SIG-M5 (cell line): ENCODE measurements at places on chromosomes 5 and 9.

- DNase-seq: no peak
Observed at GRCh38 chr9:37040508-37041127, 6.5 kb upstream of the PAX5 start.

GRCh38 chr9:127214421-127215267 is 49.9 kb upstream of the GARNL3 start:
- DNase-seq: no peak

GRCh38 chr5:126178521-126178920 is 244.7 kb upstream of the GRAMD2B start:
- DNase-seq: no peak

DNA sequence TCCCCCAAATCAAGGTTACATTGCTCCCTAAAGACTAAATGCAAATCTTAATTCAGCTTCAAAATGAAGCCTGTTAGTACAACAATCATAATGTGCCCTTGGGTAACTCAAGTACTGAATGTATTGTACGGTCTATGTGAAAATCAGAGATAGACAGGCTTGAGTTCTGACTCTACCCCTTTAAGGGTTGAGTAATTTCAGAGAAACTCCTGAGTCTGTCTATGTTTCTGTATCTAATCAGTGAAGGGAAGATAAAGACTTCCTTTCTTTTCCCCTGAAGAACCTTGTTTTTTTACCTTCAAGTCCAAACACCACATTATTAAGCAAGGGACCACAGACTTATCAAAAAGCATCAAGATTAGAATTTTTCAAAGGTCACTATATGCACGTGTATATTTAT is 108.2 kb downstream of the MPDZ start:
- DNase-seq: no peak

- no peak for DNase-seq
Observed at GRCh38 chr5:102554728-102555127, 55.9 kb upstream of the SLCO6A1 start.

DNA sequence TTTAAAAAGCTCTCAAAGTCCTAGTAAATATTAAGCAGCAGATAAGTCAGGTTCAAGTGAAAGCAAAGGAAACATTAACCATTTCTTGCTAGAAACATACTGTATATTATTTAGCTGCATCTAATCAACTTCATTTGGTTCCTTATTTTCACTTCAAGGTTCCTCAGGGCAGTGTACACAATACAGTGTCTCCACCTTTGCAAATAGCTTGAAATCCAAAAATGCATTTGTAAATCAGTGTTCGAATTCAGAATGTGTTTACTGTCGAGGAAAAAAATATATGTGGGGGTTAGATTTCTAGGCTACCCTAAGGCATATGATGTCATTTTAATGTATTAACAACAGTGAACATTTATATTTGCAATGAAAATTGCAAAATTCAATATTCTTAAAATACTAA is 436.0 kb downstream of the CETN3 start:
- DNase-seq: no peak

- DNase-seq: no peak
Observed at GRCh38 chr5:132180134-132180745, 47.4 kb downstream of the P4HA2 start.

- DNase-seq: no peak
Observed at GRCh38 chr9:129908906-129909305, 73.6 kb downstream of the USP20 start.

- DNase-seq: peak; percentile 13
Observed at GRCh38 chr9:114082017-114082762, 4.1 kb upstream of the AMBP start.

- DNase-seq: no peak
Observed at GRCh38 chr9:1550636-1551035, 464.5 kb upstream of the SMARCA2 start.

- DNase-seq: no peak
Observed at GRCh38 chr5:68950125-68950524, 143.7 kb upstream of the SLC30A5 start.

GRCh38 chr5:1506242-1507013 is 17.3 kb downstream of the LPCAT1 start:
- DNase-seq: no peak

GRCh38 chr9:101478444-101478843 is 42.9 kb upstream of the ALDOB start:
- no peak for DNase-seq

GRCh38 chr5:72722792-72723452 is 93.5 kb upstream of the TNPO1 start:
- DNase-seq: no peak

- DNase-seq: no peak
Observed at GRCh38 chr9:14180093-14180959, 133.6 kb downstream of the NFIB start.

GRCh38 chr5:2622866-2623265 is 128.6 kb downstream of the IRX2 start:
- no peak for DNase-seq

GRCh38 chr5:115369430-115370144 is 73.1 kb upstream of the CCDC112 start:
- no peak for DNase-seq

DNA sequence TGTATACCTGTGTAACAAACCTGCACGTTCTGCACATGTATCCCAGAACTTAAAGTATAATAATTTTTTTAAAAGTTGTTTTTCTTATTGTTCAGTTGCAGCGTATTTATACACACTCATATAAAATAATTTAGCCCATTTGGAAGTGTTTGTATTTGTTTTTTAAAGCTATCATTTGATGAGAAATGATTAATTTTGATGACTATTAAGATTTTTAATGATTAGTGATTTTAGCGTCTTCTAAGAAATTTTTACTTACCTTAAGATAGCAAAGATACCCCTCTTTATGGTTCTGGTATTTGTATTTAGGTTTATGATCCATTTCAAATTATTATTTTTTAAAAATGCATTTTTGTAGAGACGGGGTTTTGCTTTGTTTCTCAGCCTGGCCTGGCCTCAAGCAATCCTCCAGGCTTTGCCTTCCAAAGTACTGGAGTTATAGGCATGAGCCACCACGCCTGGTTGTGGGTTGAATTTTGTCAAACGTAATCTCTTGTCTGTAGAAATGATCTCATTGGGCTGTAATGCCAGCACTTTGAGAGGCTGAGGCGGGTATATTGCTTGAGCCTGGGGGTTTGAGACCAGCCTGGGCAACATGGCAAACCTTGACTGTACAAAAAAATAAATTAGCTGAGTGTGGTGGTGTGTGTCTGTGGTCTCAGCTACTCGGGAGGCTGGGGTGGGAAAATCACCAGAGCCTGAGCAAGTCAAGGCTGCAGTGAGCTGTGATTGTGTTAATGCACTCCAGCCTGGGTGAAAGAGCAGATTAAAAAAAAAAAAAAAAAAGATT is 26.9 kb downstream of the CSNK1G3 start:
- DNase-seq: no peak

GRCh38 chr5:171129308-171129707 is 179.7 kb upstream of the TLX3 start:
- no peak for DNase-seq

- no peak for DNase-seq
Observed at GRCh38 chr5:170917113-170917512, 55.3 kb downstream of the RANBP17 start.

DNA sequence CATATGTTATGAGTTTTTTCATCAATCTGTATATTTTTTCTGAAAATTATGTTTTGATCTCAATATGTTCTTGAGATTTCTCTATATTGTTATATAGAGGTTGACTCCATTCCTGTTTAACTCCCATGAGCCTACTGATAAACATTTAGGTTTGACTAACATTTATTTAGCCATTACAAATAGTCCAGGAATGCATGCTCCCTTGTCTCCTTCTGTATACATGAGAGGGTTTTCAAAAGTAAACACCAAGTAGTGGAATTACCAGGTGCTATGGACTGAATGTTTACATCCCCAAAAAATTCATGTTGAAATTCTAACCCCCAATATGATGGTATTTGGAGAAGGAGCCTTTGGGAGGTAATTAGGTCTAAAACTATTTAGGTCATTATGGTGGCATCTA is 3.5 kb upstream of the OR5C1 start:
- DNase-seq: no peak

DNA sequence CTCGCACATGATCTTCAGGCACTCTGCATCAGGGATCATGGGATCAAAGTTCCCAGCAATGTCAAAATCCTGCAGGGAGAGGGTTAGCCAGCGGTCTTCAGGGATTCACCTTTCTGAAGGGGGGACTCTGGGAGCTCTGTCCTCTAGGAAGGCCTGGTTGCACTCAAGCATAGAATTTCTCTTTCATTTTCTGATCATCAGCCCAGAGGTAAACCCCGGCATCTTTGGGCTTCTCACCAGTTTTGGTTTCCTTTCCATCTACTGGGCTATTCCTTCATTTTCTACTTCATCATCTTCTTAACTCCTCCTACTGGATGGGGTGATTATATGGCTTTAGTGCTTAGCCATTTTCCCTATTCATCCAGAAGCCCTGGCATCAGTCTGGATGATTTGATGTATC is 4.6 kb upstream of the DND1 start:
- DNase-seq: no peak

DNA sequence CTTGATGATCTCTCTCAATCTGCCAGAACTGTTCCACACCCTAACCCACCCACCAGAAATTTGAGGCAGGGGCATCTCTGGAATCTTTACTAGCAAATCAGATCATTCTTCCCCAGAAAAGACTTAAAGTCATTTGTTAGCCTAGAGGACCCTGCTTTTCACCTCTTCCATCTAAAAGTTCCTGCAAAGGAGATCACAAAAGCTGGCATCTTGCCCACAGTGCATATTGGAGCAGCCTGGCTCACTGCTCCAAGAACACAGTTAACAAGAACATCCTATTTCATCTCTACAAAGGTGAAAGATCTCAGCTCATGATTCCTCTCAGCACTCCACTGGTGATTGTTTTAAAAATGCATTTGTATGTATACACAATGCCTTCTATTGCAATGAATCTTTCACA is 36.3 kb downstream of the GABRP start:
- no peak for DNase-seq

GRCh38 chr9:114355821-114356220 is 26.2 kb downstream of the ORM2 start:
- no peak for DNase-seq

DNA sequence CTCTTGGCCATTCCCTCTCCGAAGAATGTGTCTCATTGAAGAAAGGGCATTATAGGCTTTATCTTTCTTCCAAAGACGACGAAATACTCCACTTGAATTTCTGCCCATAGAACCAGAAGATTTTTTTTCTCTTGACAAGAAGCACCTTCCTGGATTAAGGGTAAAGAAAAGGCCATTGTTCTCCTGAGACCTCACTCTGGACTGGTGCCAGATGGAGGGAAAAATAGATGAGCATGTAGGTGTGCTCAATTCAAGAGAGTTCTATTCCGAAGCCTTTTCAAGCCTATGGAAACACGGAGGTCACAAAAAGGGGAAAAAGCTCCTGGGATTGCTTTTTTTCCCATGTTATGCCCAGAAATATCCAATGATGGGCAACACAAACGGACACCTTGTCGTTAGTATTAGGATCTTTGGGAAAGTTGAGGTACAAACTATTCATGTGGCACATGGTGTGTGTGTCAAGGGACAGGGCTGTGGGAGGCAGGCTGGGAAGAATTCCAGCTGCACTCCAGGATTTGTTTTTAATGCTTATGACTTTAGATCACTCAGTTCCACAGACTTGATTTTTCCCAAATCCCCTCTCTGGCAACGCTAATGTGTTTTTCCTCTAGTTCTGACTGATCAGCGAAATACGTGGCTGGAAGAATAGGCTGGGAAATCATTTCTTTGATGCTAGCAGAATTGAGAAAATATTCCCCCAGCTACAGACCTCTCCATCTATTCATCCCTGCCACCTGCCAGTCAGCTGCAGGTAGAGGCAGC is 89.9 kb downstream of the SIL1 start:
- DNase-seq: no peak

DNA sequence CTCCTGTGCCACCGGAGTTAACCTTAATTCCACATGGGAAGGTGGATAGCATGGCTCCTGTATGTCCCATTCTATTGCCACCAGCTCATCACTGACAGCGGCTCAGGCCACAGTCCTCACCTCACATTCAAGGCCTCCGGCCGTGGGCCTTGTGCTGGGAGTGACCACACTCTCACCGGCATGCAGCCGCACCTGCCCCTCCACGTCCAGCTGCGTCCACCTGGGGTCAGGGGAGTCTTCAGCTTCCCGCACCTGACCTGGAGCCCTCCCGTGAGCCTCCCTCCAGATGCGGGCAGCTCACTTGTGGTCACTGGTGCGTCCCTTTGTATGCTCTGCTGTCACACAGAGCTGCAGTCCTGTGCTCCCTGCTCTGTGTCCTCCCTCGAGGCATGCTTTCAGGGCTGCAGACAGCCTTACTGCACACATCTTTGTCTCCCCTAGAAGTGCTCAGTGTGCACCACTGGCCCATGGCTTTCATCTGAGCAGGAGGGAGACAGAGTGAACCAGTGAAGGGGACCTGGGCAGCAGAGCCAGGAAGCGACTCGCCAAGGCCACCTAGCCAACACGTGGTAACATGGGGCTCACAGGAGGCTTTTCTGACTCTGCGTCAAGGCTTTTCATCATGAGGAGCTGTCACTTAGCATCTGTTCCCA is 210.1 kb downstream of the ERCC6L2 start:
- no peak for DNase-seq

GRCh38 chr9:37102486-37102885 is 17.9 kb upstream of the ZCCHC7 start:
- DNase-seq: no peak

DNA sequence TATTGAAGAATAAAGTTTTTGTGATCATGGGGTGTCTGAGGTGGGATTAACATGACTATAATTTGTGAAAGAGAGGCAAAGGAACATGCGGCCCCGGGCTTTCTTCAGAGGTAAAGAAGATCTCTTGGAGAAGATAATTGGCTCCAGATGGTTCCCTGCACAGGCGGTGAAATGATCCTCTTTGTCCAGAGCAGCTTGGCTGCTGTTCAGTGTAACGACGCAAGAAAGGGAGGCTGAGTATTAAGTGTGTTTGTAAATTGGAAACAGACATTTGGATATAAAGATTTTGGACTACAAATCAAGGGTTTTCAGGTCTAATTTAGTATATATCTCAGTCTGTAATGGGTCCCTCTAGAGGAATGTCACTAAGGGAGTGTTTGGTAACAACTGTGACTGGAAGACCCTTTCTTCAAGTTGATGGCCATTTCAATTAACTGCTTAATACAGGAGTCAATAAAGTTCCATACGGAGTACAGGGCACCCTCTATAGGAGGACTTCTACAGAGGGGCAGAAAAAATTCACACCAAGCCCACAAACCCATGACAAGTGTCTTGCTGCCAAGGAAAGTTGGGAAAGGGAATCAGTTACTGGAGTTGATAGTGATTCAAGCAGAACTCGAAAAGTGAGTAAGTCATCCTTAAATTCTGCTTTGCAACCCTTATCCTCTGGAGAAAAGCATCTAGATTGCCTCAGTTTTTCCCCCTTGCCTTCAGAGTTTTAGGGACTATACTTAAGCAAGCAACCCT is 4.1 kb downstream of the EQTN start:
- no peak for DNase-seq
